ENCODE measurements at places on chromosomes 1 and 21.
A peak's percentile ranks its signal among the peaks of the same experiment; 100 is the strongest.

- ATAC-seq, result no peak
Measured at GRCh38 chr1:214349781-214350180, 68.8 kb downstream of the SMYD2 start.

DNA sequence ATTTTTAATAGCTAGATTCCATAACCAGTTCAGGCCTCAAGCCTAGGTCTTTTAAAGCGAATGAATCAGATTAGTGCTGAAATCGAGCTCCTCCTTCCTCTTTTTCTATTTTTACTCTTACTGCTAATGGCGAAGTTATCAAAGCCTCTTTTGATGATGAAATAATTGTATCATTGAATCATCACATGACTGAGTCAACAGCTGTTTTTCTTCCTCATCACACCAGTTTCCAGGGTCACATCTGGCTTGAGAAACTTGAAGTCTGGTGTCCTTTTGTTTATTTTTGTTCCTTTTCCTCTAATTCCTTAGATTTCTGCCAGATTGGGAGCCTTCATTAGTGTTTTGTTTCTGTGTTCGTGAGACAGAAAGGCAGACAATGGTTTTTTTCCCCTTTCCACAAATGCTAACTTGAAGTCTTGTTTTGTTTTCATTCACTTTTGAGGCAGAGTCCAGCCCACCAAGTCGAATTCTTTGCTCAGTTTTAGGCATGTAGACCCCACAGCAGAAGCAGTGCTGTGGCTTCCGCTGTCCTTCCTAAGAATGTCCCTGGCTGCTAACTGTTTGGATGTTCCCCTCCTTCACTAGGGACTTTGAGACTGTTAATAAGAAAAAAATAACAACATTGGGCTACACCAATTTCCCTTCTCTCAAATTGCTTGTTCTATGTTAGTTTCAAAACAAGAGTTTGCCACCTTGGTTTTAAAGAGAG lies 51.9 kb upstream of the FMOD start:
- no peak for ATAC-seq

DNA sequence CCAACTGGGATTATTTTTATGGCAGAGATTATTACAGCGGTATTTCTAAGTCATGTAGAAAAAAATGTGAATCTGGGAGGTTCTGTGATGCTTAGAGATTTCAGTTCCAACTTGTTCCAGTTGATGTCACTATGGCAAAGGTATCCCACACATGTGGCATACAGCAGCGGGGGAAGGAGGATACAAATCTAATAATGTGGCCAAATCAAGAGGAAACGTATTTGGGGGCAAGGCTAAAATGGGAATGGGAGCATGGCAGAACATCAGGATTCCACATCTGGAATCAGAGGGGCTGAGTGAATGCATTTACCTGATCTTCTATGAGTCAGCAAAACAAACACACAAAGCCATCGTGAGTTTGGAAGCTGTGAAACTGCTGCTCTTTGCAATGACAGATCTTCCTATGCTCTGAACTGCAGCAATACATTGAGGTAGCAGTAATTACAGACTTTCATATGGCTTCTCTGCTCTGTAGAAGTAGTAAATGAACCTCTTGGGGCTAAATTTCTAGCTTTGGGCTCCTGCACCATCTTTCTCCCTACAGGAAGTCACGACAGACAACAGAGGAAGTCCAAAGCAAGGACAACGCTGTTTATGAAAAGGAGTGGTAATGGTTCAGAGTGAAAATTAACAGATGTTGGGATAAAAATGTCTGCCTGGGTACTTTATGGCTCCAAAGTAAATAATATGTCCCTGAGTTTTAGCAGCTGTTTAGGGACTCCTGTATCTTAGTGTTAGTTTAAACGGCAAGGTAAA lies 55.5 kb downstream of the GABPA start:
- ATAC-seq, result peak; percentile 78

GRCh38 chr1:110667776-110668175 lies 7.0 kb downstream of the KCNA3 start:
- ATAC-seq, result no peak

GRCh38 chr1:82317671-82318070 lies 516.9 kb downstream of the ADGRL2 start:
- ATAC-seq, result no peak

GRCh38 chr1:21156019-21156418 lies 20.7 kb downstream of the EIF4G3 start:
- ATAC-seq, result no peak

GRCh38 chr1:17277511-17278159 lies 28.7 kb downstream of the PADI3 start:
- no peak for ATAC-seq

DNA sequence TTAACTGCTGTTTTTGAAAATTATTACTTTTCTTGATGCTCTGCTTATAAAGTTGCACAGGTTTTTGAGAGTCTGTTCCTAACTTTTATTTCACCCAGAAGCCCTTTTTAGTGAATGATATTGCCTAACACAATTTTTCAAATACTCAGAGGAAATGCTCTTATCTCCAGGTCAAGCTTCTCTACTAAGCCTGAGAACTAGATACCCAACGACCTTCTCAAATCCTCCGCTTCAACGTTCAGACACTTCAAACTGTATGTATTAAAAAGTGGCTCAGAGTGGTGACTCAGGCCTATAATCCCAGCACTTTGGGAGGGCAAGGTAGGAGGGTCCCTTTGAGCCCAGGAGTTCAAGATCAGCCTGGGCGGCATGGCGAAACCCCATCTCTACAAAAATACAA lies 88.5 kb downstream of the ASH1L start:
- no peak for ATAC-seq

All from activated T-helper 17 cell treated with anti-CD3 and anti-CD28 coated beads, Interleukin-2, amount 50 U/mL, for 72 hours (primary cell).